Left ventricle myocardium superior (tissue), 1 donor: ENCODE measurements at places on chromosomes 7 and 10.

- DNase-seq: no peak
Observed at GRCh38 chr7:18177129-18177814, 149.6 kb upstream of the PRPS1L1 start.

DNA sequence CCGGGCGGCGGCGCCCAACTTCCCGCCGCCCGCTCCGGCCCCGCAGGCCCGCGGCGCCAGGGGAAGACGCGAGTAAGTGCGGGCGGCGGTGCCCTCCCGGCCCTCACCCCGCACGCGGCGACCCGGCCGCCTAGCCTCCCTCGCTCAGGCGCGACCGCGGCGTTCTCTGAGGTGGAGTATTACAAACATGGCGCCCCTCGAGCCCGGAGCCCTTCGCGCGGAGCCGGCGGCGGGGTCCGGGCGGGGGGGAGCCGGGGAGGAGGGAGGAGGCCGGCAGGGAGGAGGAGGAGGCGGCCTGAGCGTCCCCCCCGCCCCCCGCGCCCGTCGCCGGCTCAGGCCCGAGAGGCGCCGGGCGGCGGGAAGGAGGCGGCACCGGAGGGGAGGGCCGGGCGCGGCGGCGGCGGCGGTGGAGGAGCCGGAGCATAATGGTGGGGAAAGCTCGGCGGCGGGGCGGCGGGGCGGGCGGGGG lies at the start of gene ZMYND11:
Gene ZMYND11, plus strand, starts transcription at position 324 of the 469 bp plus-strand sequence. CDS start 44,558 bp downstream, outside the sequence.
- peak; percentile 85 for DNase-seq

DNA sequence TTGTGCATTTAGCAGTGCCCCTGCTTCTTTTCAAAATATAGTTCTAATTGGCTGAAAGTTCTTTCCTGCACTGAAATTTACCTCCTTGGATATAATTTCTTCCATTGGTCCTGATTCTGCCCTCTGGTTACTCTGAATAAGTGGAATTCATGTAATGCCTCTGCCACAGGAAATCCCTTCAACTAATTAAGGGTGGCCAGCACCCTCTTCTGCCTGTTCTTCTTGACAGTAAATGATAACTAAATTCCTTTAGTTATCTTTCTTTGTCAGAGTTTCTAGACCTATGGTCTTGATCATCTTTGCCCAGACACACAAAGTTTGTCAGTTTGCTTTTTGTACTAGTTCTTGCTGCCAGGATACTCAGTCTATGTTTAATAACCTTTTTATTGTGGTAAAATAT lies 40.2 kb downstream of the PRKCQ start:
- DNase-seq: no peak

GRCh38 chr10:124532106-124532641 lies 70.6 kb downstream of the LHPP start:
- DNase-seq: peak; percentile 15

DNA sequence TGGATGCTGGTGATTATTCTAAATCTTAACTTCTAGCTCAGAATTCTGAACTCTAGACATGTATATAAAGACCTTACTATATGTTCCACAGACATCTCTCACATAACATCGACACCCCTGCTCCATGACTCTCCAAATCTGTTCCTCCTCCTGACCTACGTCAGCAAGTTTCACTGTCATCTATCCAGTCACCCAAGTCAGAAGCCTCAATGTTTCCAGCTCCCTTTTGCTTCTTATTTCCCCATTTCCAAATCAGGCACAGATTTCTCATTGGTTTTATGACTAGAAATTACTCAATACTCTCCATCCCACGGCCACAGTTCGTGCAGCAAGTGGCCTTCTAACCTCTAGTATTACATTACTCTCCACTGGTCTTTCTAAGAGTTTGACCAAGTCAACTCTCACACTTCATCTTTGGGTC lies 28.5 kb downstream of the EPC1 start:
- DNase-seq: no peak

- DNase-seq: peak; percentile 61
Observed at GRCh38 chr7:74083928-74084721, 521 bp downstream of the LIMK1 start.

- peak; percentile 76 for DNase-seq
Observed at GRCh38 chr10:42960991-42961795, 115.7 kb upstream of the RET start.

DNA sequence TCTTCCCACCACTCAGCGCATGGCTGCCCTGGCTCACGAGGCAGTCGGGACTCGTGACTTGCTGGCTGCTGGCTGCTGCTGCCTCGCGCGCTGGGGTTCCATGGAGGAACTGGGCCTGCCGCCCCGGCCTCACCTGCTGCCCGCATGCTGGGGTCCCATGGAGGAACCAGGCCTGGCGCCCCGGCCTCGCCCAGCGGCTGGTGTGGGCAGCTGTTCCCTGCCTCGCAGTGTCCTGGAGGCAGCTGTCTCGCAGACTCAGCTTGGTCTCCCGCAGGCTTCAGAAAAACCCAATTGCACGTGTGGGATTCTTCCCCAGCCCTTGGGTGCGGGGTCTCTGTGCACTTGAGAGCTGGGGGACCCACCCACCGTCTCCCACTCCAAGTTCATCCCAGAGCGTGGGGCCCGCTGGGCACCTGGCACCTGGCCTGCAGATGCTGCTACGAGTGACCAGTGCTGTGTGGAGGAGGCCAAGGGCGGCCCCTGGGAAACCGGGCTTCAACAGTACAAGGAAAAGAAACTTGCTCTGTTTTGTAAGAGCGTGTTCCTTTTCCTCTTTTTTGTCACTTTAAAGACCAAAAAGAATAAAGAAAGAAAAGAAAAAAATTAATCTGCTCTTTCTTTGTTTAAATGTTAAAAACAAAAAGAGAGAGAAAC lies 20.4 kb downstream of the PWWP2B start:
- no peak for DNase-seq

DNA sequence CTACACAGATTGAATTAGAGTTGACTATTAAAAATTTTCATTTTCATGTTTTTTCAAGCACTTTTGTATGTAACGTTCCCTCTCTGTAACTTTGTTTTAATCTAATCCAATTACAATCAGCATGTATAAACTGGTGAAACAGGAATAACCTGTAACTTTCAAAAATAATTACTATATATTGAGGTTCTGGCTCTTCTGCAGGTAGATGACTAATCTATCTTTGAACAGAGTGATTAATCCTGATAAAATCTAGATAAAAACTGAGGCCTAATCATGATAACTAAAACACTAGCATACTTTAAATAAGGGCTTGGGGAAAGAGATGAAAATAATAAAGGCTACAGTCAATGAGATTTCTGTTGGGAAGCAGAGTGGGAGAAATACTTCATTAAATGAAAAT lies 101.6 kb upstream of the KCND2 start:
- no peak for DNase-seq

DNA sequence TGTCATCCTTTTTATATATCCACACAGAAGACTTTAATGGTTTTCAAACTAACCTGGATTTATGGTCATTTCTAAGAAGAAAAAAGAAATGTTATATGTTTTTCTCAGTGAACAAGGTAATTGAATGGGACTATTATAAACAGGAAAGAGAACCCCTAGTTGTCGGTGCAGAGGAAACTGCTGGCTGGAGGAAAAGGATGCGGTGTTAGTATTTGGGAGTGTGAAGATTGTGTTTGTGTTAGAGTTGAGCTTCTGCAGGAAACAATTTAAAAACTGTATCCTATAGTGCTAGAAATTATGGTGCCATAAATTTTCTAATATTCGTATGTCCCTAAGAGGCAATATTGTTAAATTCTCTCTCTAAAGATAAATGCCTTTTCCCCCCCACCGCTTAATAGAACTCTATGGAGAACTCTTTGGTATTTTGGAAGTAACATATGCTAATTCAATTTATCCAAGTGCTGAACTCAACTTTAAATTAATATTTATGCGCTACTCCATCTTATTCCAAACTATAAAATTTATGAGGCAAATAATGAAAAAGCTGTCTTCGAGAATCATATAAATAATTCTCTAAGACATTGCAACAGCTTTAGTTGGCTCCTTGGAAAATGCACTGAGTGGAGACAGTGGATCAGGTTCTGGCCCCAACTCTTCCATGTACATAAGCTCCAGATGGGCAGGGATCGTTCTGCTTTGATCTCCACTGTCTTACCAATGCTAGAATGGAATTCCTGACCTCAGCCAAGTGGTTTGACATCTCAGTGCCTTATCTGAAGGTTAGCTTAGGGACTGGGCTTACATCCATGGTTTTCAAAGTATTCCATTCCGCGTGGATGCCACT lies 5.6 kb downstream of the BZW2 start:
- no peak for DNase-seq

DNA sequence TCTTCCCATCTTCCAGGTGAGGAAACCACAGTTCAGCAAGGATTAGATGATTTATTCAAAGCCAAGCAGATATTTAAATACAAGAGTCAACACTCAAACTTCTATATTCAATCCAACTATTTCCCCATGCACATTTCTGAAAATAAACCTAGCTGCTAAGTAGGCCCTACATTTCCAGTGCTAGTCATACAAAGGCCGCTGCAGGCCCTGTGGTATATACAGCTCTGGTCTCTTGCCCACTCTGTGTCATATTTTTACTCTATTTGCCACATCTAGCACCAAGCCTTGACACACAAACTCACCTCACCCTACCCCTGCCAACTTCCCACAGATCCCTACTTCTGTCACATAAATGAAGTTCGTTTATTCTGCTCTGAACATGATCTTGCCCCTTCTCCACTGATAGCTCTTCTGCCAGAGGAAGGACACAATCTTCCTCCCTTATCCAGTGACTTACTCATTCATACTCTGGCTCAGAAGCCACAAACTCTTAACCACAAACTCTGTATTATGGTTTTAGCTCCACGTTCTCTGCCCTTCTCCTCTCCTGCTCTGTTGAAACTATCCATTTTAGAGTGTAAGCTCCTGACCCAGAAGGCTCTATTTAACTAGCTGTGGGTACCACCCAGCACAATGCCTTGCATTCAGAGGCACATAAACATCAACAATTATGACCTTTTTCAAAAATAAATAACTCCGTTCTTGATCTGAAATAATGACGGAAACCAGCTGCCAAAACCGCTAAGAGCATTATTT lies 180.7 kb downstream of the CPEB3 start:
- DNase-seq: no peak

- DNase-seq: no peak
Observed at GRCh38 chr10:30188556-30189237, 129.3 kb upstream of the JCAD start.

- no peak for DNase-seq
Observed at GRCh38 chr7:11707606-11708193, 124.3 kb downstream of the THSD7A start.

- peak; percentile 82 for DNase-seq
Observed at GRCh38 chr10:46106410-46107255, 60.6 kb upstream of the MSMB start.

DNA sequence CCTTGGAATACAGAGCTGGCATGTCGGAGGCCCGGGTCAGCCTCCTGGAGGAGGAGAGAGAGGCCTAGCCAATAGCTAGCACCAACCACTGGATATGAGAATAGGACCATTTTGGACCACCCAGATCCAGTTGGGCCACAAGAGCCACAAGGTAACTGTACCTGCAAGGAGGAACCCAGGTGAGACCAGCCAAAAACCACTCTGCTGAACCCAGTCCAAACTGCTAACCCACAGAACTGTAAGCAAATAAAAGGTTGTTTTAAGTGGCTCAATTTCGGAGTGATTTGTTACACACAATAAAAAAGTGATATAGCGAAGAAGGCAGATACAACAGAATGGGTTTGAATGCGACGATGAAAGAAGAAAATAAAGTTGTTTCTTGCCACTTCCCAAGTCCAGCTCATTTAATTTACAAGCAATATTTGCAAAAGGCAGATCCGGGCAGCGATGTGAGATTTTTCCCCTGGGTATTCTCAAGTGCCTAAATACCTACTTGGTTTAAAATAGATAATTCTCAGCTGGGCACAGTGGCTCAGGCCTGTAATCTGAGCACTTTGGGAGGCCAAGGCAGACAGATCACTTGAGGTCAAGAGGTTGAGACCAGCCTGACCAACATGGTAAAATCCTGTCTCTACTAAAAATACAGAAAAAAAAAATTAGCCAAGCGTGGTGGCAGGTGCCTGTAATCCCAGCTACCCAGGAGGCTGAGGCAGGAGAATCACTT lies 23.1 kb downstream of the ZNF467 start:
- no peak for DNase-seq

- DNase-seq: no peak
Observed at GRCh38 chr10:26460736-26461135, 22.6 kb downstream of the APBB1IP start.

DNA sequence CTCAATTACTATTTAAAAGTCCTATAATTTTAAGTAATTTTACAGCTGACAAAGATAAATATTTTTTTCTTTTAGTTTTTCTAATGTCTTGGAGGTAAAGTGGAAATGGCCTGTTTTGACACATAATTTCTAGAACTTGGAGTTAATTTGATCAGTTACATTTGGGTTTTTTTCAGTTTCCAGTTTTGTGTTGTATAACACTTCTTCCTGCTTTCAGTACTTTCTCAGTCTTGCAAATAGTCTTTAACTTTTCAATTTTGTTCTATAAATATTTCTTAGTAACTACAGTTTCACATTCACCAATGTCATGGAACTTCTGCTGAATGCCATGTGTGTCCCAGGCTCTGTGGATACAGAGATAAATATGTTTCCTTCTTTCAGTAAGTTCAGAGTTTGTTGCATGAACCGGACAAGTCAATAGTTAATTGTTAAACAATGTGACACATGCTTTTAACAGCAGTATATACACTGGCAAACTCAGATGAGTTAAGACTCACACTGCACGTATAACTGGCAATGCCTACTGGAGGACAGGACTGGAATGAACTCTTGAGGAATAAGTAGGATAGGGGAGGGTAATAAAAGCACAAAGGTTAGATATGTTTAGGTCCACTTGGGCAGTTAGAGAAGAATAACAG lies 4.6 kb downstream of the SHOC2 start:
- DNase-seq: no peak

DNA sequence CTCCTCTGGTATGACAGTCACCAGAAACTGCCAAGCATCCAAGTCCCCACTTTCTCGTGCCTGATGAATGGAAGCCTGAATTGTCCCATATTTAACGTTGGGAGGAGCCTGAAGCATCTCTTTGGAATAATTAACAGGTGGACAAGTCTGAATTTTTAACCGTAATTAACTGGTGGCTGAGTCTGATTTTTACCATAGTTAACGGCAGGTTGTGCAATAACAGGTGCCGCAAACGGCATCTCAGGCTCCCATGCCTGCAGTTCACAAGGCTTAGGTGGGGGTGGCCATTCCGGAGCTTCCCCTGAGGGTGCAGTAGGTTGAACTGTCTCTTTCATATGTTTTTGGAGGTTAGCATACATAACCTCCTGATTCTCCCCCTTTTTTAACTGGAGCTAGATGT lies 2.0 kb upstream of the GIMAP4 start:
- no peak for DNase-seq

- peak; percentile 37 for DNase-seq
Observed at GRCh38 chr7:139108266-139109187, 993 bp downstream of the ZC3HAV1 start.
